Uterus (tissue), 4 donors: ENCODE measurements at places on chromosomes 13 and 19.

DNA sequence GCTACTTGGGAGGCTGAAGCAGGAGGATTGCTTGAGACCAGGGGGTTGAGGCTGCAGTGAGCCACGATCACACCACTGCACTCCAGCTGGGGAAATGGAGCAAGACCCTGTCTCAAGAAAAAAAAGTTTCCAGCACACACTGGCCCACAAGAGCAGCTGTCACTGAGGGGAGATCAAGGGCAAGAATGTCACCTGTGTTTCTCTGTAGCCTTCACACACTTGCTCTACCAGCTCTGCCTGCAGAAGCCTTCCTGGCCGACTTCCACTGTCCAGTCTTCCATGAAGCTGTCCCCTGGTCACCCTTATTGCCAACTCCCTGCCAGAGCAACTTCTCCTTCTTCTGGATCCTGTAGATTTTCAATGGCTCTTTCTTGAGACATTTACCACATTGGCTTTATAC lies 158.0 kb downstream of the KCTD15 start:
- DNase-seq: no peak

- no peak for DNase-seq
Observed at GRCh38 chr19:17778968-17779929, 15.7 kb upstream of the B3GNT3 start.

DNA sequence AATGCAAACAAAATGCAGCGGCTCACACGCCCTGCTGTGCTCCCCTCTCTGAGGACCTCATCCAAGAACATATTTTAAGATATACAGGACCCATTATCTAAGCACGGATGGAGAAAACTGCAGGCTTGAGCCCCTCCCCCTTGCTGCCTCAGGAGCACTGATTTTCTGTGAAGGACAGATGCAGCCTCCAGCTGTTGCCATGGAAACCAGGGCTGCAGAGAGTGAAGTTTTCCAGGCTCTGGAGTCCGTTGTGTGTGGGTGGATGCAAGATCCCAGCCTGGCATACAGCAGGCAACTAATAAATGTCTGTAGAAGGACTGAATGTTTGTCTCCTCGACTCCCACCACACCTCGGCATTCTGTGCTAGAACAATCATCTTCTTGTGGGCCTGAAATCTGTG lies 105.6 kb upstream of the PEG3 start:
- DNase-seq: no peak

DNA sequence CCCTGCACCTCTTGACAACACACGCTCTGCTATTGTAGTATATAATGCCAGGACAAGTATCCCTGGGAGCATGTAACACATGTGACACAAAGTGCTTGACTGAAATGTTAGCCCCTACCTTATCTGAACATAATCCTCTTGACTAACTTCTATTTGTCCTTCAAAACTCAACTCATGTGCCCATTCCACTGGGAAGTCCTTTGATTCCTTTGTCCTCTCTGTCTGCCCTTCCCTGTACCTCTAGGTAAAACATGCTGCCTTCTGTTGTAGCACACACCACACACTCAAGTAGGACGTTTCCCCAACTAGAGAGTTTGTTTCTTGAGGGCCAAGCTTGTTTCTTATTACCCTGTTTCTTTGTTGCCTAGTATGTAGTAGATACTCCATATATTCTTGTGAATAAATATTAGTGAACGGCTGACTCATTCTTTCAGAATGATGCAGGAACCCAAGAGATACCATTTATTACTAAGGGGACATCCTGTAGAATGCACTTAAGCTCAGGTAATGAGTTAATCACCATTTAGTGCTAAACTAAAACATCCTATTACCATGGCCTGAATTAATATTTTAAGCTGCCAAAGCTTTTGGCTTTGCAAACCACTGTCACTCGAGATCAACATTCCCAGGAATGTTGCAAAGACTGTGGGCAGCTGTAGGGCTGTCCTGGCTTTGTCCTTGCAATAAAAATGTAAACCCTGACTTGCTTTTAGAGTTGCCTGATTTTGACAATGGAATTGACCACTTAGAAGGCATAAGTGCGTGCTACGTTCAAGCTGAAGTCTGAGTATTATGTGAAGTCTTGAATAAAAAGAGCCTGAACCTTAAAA lies 313.4 kb downstream of the COG6 start:
- DNase-seq: no peak

- DNase-seq: peak; percentile 81
Observed at GRCh38 chr19:532561-533363, 1.2 kb downstream of the CDC34 start.

DNA sequence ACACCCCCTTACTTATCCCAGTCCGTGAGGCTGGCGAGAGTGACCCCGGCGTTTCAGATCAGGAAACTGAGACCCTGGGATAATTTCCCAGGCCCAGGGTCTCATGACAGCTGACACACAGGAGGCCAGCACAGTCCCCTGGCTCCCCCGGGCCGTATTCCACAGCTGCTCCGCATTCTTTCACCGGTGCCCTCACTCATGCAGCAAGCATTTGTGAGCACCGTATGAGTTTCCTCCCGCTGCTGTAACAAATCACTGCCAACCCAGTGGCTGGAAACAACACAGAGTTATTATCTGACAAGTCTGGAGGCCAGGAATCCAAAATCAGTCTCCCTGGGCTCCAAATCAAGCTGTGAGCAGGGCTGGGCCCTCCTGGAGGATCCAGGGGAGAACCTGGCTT lies 21.3 kb downstream of the GADD45B start:
- no peak for DNase-seq
